ENCODE measurements at places on chromosomes 13 and 19. TPM values are rescaled to one million over a fixed set of nuclear protein-coding genes. Genes with fewer than 3 reads are reported as not detected.
A peak's percentile ranks its signal among the peaks of the same experiment; 100 is the strongest.

The WASF3 gene
- 0.37 TPM for total RNA-seq

The RPL18 gene
- total RNA-seq, result 1,968 TPM

The ANKLE1 gene
- total RNA-seq, result 22.9 TPM

The DNAJB1 gene
- 45.0 TPM for total RNA-seq

The FGF21 gene
- not detected for total RNA-seq

The FAM216B gene
- total RNA-seq, result not detected

DNA sequence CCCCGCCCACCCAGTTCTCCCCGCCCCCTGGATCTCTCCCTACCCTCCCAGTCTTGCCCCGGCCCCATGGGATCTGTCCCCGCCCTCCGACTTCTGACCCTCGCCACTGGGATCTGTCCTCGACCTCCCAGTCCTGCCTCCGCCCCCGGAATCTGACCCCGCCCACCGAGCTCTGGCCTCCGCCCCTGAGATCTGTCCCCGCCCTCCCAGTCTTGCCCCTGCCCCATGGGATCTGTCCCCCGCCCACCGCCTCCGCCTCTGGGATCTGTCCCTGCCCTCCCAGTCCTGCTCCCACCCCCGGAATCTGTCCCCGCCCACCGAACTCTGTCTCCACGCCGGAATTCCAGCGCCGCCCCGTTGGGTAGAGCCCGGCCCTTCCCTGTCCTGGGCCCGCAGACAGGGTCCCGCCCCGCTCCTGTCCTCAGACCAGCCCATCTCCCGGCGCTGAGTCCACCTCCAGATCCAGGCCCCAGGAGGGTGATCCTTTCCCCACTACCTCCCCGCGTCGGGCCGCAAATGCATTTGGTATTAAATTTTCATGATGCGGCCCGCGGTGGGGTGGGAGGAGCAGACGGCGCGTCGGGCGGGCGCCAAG lies 1.5 kb upstream of the SLC17A7 start:
- DNase-seq, result peak; percentile 59

GRCh38 chr13:97249796-97250495 lies 27.8 kb downstream of the MBNL2 start:
- no peak for DNase-seq

DNA sequence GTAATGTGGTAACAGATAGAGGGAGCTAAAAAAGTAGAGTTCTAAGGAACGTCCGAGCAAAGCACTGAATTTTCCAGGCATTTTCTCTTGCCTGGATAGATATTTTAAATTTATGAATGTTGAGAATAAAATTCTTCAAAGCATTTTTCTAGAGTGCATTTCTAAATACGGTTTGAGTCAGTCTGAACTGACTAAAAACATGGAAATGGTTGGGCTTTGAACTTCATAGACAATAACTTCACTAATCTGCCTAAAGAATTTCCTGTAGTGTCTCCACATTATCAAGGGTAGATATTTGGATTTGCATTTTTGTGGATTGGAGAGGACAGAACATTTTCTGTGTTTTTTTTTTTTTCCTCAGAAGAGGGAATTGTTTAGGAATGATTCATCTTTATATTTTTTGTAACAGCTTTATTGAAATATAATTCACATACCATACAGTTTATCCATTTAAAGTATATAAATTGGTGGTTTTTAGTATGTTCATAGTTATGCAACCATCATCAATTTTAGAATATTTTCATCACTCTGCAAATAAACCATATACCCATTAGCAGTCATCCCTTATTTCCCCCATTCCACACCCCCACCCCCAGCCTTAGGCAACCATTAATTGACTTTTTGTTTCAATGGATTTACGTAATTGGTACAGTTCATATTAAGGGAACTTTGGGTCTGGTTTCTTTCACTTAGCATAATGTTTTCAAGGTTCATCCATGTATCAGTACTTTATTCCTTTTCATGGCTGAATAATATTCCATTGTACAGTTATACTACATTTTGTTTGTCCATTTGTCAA lies 20.7 kb downstream of the GARRE1 start:
- no peak for DNase-seq

DNA sequence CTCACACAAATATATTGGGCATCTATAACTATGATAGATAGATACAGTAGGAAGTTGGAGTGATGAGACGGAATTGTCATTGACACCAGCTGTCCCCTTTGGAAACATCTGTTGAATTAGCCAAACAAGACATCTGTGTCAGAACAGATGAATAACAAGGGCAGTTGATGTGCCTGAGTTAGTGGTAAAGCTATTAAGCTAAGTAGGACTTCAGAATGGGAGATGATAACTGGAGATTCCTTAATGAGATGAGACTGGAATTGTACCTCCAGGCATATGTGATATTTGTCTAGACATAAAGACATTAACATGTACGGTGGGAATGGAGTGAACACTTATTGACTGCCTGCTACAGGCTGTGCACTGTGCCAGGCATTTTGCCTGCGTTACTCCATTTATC lies 78.7 kb downstream of the MBNL2 start:
- DNase-seq, result no peak

- no peak for DNase-seq
These were observed at the start of gene OLFM4 for GRCh38 chr13:53028637-53029203. Gene OLFM4, plus strand, starts transcription at chr13:53028813. Its CDS starts 24 bp downstream, at chr13:53028837.

- no peak for DNase-seq
These were observed 311.4 kb upstream of the MAB21L1 start for GRCh38 chr13:35787937-35788336.

GRCh38 chr19:5563008-5563431 lies 4.7 kb downstream of the TINCR start:
- DNase-seq, result no peak

- no peak for DNase-seq
These were observed 140.5 kb upstream of the ZNF536 start for GRCh38 chr19:30231408-30232318.

GRCh38 chr19:49847731-49848696 lies 2.9 kb upstream of the PTOV1 start:
- DNase-seq, result no peak

- no peak for DNase-seq
These were observed 56.6 kb downstream of the COL4A1 start for GRCh38 chr13:110250258-110250891.

DNA sequence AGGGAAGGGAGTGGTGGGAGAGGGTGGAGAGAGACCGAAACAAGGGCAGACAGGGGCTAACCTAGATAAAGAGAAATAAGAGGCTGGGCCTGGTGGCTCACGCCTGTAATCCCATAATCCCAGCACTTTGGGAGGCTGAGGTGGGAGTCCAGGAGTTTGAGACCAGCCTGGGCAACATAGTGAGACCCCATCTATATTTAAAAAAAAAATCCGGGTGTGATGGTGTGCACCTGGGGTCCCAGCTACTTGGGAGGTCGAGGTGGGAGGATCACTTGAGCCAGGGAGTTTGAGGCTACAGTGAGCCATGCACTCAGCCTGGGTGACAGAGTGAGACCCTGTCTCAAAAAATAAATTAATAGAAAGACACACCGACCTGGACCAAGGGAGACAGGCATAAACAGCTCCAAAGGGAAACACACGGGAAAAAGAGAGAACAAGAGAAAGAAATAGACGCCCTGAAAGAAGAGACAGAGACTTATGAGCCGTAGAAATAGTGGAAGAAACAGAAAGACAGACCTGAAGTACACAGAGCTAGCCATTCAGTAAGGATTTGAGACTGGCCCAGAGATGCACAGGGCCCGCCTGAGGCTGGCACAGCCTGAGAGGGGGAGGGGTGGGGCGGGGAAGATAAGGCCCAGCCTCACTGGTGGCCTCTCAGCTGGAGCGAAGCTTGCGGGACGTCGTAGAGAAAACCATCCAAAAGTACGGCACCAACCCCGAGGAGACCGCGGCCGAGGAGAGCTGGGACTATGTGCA lies 2.2 kb downstream of the CD37 start:
- no peak for DNase-seq

DNA sequence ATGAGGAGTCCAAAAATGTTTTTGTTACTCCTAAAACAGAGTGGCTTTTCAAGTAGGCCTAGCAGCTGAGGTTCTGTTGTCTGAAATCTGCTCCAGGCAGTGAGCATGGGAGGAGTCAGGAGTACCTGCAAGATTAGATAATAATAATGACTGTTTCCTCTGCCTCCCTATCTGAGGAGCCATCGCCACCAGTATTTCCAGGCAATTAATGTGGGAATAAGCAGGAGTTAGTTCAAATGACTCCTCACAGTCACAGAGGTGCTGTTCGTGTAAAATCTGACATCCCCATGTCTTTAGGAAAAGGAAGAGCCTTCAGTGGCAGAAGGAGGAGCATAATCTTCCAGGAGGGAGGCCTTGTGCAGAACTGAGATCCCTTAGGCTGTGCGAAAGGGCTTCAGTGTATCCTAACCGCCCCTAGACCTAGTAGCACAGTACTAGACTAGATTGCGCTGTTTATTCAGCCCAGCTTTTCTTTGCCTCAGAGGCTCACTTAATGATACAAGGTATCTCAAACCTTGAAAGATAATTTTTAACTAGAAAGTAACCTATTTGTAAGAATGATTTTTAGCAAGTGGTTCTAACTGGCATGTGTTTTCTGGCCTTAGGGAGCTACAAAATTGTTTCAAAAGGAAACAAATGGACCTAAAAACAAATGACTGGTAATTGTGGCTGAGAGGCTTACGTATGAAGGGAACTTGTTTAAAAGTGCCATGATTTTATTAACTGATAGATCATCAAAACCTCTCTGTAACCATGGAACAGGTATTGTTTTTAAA lies 49.0 kb downstream of the FREM2 start:
- no peak for DNase-seq

GRCh38 chr19:35006342-35006998 lies 6.3 kb downstream of the GRAMD1A start:
- no peak for DNase-seq

GRCh38 chr19:49953416-49953815 lies 7.6 kb downstream of the SIGLEC11 start:
- DNase-seq, result no peak

DNA sequence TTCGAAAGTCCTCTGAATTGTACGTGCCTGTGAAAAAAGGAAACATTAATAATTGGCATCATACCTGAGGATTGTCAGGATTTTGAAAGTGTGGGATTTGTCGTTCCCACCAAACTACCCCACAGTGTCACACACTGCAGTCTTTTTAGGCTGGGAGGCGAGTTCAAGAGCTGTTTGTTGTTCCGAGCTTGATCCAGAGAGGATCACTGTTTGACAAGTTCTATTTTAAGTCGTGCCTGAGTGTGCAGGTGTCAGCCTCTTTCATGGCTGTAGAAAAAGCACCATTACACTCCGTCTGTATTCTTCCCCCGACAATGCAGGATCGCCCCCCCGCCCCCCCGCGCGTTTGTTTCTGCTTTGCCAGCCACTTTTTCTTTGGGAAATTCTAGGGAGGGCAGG lies 635 bp upstream of the NBEA start:
- DNase-seq, result no peak

DNA sequence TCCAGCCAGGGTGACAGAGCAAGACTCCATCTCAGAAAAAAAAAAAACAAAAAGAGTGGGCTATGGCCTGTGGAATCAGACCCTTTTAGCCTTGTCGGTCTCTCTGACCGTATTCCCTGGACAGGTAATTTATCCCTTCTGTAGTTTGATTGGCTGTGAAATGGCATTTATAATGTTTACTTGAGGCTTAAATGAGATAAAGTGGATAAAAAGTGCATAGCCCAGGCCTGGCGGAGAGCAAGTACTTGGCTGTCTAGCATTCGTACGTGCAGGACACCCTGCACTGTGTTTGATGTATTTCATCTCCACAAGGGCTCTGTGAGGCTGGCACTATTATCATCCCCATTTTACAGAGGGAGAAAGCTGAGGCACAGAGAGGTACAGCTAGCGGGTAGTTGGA lies 7.0 kb downstream of the NTN5 start:
- DNase-seq, result no peak

GRCh38 chr19:11452620-11453310 lies 17.3 kb downstream of the PRKCSH start:
- no peak for DNase-seq

GRCh38 chr13:41130356-41130755 lies 2.2 kb downstream of the KBTBD6 start:
- DNase-seq, result no peak

- no peak for DNase-seq
These were observed 22.4 kb downstream of the GTF2F2 start for GRCh38 chr13:45142440-45143345.

DNA sequence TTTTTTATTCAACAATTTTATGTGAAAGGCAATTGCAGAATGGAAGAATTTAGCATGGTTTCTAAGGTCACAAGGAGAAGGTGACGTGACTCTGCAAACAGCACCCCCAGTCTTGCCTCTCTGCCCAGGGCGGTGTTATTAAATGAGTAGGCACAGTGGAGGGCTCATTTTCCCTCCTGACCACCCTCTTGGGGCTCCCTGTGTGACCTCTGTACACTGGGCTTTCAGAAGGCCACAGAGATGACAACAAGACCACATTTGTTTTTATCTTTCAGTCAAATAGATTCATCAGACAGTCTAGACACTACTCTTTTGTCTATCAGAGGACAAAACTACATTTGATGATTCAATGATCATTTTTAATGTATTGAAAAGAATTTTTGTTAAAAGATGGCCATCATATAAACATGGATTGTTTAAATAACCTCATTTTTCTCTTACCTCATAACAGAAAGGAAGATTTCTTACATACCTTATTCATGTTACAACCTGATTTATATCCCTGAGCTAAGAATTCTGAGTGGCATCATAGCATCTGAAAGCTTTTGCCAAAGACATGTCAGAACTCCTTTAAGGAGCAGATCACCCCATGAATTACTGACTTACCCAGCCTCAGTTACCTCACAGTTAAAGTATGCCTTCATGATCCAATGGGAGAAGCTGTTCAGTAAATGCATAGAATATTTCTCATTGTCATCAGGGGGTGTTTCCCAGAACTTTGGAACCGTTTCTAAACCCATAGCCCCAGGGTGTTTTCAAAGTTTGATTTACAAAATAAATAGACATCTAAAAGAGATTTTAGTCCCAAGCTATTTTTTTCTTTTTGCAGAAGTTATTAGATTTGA lies 184.0 kb upstream of the RFC3 start:
- no peak for DNase-seq

GRCh38 chr19:10009714-10010224 lies 535 bp downstream of the COL5A3 start:
- DNase-seq, result no peak

DNA sequence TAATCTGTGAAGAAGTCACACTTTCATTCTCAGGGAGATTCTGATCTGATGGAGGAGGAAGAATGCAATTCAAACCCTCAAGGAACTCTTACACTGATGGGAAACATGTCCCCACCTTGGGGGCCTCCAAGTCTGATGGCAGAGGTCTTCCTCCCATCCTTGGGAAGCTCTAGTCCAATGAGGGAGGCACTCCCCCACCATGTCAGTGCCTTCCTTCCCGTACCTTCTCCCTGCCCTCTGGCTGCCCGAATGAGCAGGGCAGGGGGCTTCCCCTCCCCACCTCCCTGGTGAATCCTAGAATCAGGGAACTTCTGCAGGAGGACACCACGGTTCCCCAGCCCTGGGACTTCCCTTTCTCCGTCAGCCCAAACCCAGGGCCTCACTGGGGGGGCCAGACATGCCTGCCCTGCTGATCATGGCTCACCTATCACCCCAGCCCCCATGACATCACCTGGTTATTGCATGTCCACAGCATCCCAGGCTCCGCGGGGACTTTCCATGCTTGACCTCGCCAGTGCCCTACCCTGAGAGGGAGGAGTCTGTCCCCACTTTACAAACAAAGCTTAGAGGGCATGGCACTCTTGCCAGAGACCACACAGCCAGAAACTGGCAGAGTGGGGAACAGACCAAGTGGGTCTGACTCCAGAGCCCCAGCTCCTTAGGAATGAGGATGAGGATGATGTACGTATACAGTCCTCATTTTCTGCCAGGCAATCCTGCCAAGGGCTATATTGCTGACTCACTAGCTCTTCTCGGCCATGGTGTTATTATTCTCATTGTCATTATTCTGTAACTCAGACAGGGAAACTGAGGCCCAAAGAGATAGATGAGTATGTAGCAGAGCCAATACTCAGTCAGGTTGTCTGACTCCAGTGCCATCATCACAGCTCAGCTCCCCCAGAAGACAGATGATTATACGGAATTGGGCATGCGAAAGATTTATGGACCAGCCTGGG lies 9.6 kb upstream of the BCL3 start:
- no peak for DNase-seq
